Daoy (cell line): ENCODE measurements at places on chromosomes 4 and X.

GRCh38 chr4:153428941-153429475 lies 37.2 kb upstream of the TMEM131L start:
- DNase-seq = no peak

GRCh38 chrX:111355523-111356115 lies 56.4 kb downstream of the DCX start:
- DNase-seq = no peak

DNA sequence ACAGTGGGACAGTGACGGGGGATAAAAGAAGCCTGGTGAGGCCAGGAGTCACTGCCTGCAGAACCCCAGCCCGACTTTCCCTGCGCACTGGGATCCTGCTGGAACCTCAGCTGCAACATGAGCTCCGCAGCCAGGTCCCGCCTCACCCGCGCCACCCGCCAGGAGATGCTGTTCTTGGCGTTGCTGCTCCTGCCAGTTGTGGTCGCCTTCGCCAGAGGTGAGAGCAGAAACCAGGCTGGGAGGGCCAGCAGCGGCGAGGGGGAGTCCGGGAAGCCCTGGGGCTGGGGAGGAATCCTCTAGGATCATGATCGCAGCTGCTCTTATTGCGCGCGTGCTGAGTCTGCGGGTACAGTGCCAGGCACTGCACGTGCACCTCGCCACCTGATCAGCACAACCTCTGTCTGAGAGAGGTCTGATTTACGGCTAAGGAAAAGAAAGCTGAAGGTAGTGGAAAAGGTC lies at the start of gene PF4V1:
TSS of gene PF4V1 (plus strand) at position 51 of the 459 bp plus-strand sequence. CDS start at position 118, 67 bp downstream.
- DNase-seq = no peak

GRCh38 chr4:2893772-2894171 lies 50.1 kb downstream of the ADD1 start:
- DNase-seq = no peak

DNA sequence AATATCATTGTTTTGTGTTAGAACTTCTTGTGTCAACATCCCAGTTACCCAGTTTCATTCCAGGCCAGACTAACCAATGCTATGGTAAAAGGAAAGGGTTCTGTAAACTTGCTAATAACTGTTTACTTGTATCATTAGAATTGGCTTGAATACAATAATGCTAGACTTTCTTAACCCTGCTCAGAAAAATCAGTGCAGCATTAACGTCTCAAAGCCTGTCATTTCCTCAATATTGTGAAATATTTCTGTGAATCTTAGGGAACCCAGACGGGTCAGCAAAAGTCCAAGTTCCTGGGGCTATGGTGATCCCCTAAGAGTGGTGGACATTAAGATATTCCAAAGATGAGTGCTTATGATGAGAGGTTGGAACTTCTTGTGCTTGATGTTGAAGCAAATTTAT lies 541.2 kb upstream of the MAGEB18 start:
- DNase-seq = no peak

DNA sequence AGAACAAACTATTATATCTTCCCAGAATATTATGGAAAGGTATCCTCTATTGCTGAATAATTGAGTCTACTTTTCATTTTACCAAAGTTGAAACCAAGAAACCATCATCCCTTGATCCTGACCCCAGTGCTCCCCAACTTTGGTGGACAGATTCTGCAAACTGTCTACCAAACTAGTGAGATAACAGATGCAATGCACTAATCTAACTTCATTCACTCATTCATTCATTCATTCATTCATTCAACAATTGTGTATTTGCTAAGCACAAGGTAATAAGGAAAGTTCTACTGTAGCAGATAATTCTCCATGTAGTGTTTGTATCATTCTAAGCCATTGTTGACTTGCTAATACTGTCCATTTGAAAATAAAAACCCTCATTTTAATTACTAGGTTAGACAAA lies 150.6 kb downstream of the UNC5C start:
- DNase-seq = no peak

GRCh38 chrX:2710041-2710840 lies 19.1 kb downstream of the CD99 start:
- peak; percentile 57 for DNase-seq

DNA sequence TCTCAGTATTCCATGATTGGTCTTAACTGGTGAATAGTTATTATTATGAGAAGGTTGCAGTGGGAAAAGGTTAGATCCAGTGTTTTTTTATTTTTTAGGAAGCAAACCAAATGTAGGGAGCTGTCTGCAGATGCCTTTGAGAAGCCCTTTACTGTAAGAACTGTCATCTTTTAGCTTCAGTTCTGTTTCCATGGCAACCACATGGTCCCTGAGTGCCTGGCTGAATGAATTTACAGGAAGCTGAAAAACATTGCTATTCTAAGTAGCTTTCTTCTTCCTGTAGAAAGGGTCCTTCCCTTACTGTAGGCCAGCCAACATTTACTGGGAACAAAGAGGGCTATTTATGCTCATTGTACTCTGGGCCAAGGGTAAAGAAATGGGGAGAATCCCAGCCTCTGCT lies 103.3 kb downstream of the DCLK2 start:
- no peak for DNase-seq

- DNase-seq = peak; percentile 88
Measured at GRCh38 chr4:95129821-95130311, 372.1 kb downstream of the BMPR1B start.

- no peak for DNase-seq
Measured at GRCh38 chr4:108417923-108418322, 202.5 kb upstream of the RPL34 start.

DNA sequence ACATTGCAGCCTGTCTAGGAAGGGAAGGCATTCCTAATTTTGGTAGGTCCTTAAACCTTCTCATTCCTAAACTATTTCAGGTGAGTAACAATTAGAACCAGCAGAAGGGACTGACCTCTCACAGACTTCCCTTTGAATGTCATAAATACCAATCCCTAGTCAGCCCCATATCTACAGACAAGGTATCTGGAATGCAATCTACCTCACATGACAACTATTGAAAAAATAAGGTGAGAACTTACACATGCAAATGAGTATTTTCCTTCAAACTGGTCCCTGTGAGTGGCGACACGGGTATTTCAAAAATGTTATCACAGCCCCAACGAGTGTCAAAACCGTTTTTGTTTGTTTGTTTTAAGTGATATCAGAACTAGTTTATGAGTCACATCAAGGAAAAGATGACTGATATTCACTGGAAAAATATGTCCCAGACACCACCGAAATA lies 102.4 kb upstream of the VCX2 start:
- DNase-seq = no peak

GRCh38 chr4:9808077-9808476 lies 26.6 kb downstream of the DRD5 start:
- DNase-seq = no peak

- no peak for DNase-seq
Measured at GRCh38 chrX:18415386-18415785, 10.0 kb upstream of the CDKL5 start.

- DNase-seq = no peak
Measured at GRCh38 chrX:136619899-136620505, 28.0 kb upstream of the CD40LG start.

DNA sequence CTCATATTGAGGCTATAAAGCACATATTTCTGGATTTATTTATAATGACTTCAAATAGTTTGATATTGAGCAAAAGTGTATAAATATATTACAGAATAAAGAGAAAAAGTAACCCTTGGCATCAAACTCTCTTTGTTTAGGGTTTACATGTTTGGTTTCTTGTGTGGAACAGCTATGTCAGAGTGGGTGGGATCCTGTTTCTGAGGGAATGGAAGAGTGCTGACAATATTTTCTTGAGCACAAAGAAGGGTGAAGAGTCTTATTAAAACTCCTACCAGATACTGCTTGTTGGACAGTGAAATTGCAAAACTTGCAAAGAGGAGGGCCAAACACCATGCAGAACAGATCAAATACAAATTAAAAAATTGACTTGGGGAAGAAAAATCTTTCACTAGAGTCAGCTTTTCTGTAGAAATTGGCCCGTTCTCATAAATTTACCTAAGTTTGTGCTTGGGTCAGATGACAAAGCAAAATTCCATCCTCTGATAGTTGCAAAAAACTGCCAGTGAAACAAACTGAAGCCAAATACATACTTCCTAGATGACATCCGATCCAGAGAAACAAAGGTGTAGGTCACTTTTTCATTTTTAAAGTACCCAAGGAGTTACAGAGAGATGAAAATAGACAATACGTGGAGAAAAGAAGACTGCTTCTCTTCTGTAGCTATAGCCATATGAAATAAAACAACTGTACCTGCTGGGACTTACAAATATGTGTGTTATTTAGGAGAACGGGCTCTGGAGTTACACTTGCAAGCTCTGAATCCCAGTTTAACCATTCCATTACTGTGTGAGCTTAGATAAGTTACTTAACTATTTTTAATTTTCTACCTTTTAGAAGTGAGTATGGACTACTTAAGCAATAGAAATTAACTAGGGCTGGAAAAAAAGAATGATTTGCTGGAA lies 133.3 kb downstream of the MAML3 start:
- no peak for DNase-seq

- no peak for DNase-seq
Measured at GRCh38 chr4:21226637-21227538, 526.6 kb downstream of the PACRGL start.

DNA sequence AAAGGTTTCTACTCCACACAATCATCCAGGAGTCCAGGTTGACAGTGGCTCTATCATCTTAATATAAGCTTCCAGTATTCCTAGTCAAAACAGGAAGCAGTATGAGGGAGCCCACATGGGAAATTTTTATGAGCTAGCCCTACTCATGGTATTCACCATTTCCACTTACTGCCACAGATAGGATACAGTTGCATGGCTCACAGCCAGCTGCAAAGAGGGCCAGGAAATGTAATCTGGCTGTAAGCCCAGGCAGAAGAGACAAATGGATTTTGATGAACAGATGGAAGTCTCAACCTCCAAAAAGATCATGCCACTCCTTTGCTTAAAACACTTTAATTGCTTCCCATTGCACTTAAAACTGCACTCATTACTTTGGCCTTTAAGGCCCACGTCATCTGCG lies 150.6 kb downstream of the ADAMTS3 start:
- DNase-seq = peak; percentile 69

DNA sequence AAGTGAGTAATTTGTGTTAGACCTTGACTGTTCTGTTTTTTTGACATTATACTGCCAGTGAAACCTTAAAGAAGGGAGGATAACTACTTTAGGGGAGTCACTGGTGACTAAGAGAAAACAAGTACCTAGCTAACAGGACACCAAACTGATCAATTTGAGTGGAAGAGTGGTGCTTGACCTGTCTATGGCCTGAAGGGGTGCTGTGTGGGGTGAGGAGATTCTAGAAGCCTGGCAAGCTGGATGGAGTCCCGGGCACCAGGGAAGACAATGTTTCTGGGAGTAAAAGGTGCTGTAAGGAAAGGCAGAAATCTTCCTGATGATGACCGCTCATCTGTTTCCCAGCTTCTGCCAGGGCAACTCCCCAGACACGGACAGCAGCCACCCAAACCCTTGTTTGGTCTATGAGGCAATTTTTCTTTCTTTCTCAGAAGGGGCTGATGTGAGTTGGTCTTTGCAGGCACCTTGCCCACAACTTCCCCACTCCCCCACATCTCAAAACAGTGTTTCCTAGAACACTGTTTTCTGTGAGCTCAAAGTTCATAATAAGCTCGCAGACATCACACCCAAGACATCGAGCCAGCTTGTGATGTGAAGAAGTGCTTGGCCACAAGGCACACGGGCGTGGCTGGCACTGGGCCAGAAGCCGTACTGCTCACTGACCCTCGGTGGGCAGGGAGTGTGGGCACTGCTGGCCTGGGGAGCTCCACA lies 4.6 kb downstream of the TXK start:
- DNase-seq = peak; percentile 4

DNA sequence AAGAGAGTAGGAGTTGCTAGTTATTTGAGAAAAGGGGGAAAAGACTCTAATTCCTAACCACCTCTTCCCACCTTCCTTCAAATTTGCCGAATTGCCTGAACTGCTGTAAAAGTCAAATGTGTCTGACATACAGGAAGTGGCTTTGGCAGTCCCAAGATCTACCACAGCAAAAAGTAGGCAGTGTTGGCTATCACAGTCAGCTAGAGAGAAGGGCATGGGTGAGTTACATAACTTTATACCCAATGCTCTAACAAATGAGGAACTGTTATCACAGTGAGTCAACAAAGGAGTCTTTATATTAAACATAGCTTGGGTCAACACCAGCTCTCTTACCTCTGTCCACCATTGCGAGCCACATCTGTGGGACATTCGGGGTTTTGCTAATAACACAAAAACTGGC lies 2.4 kb upstream of the MBNL3 start:
- peak; percentile 53 for DNase-seq

DNA sequence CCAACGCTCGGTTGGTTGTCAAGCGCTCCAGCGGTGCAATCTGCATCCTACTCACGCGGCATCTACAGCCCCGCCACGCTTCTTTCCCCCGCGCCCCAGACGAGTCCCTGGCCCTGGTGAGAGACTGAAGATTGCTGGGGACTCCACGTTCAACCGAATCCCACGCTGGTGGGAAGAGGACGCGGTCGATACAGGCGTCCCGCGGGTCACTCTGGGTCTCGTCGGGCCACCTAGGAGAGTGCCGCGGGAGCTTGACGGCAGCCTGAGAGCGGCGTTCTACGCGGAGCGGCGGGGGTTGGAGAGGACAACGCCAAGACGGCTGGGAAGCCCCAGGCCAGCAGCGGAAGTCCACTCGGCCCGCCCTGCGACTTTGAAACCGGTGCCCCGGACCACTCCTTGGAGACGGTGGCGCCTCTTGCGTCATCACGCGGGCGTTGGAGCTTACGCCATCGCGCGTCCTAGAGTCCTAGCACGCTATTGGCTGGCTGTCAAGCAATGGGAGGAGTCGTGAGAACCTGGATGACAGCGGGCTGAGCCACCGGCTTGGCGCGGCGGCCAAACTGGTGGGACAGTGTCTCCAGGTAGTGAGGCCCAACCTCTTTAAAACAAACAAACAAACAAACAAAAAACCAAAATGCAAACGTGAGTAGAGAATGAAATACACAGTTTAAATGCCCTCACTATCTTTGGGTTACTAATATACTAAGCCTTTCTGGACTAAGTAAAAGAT lies at the start of gene SCLT1:
TSS of gene SCLT1 (minus strand) at position 349 of the 730 bp plus-strand sequence. CDS start 436 bp downstream, outside the sequence.
- peak; percentile 97 for DNase-seq

DNA sequence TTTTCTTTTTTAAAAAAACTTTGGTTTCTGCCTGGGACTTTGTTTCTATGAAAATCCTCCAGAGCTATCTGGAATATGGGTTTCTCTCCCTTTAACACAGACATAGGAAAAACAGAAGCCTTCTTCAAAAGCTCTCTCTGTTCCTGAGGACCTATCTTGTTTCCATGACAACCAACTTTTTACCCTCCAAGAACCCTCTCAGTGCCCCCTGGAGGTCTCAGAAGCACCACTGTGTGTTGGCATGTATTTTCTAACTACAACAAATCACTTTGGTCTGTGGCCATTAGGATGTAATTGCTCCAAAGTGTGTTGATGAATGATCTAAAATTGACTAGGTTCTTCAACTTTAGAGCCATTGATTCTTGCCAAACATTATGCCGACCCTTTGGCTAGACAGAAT lies 1331.6 kb downstream of the ADGRL3 start:
- no peak for DNase-seq
